ENCODE measurements at places on chromosomes 2 and 18.
A peak's percentile ranks its signal among the peaks of the same experiment; 100 is the strongest.

GRCh38 chr18:58768293-58768974 is 96.2 kb upstream of the ZNF532 start:
- DNase-seq: peak; percentile 78

DNA sequence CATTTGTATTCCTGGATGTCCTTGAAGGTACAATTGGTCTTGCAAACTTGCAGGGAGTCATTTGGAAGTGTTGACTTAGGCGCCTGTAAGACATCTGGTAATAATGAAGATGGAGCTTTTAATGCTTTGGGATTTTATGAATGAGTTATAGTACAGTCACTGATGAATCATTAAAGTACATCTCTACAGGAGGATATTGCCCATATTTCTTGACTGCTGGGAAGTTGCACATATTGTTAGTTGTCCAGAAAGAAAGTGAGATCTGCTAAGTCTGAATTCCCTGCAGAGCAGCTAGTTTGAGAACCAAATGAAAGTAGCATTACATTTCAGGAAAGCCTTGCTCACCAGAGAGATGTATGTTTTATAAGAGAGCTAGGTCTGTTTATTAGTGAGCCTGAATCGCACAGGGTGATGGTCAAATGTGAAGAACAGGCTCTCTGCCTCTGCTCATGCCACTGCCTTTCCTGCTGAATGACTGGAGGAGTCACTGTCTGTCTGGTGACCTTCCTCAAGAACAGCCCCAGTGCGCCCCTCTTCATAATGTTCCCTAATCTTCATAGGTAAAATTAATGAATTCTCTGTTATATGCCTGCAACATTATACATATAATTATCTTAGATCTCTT is 138.9 kb upstream of the KLHL14 start:
- DNase-seq: no peak

- DNase-seq: no peak
Measured at GRCh38 chr2:120434492-120435308, 88.8 kb downstream of the INHBB start.

GRCh38 chr2:183063083-183063482 is 15.5 kb upstream of the DUSP19 start:
- DNase-seq: no peak

GRCh38 chr2:190254063-190254850 is 65.4 kb downstream of the HIBCH start:
- no peak for DNase-seq

- no peak for DNase-seq
Measured at GRCh38 chr2:77566582-77566981, 44.4 kb upstream of the LRRTM4 start.

- DNase-seq: no peak
Measured at GRCh38 chr2:106363791-106364190, 104.4 kb downstream of the RGPD3 start.

DNA sequence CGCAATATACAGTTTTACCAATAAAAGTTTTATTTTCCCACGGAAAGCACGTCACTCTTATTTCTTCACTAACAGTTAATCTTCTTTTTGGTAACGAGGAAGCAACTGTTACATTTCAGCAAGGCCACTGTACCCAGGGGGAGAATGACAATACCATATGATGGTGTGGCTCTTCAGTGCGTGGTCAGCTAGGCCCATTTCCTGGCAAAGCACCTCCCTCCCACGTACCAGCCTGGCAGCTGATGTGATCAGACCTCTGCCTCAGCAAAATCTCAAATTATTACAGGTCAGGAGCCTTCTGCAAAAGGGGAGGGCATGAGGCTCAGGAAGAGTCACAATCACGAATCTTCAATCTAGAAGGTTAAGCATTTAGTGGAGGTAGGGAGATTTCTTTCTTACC is 55.4 kb downstream of the KLF7 start:
- DNase-seq: no peak

- DNase-seq: no peak
Measured at GRCh38 chr2:119943058-119943457, 69.8 kb upstream of the EPB41L5 start.

DNA sequence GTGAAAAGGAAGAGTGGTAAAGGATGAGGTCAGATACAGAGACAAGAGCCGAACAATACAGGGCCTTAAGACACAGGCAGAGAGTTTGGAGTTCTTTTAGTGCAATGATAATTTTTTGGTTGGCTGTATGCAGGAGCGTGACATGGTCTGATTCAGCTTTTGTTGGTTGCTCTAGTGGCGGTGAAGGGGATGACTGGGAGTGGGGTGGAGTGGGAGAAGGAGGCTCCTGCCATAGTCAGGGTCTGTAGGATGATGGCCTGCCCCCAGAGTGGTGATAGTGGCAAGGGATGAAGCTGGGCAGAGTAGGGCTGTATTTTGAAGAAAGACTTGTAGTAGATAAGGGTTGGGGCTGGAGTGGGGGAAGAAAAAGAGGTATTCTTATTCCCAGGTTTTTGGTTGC is 306.6 kb upstream of the VWC2L start:
- DNase-seq: no peak

DNA sequence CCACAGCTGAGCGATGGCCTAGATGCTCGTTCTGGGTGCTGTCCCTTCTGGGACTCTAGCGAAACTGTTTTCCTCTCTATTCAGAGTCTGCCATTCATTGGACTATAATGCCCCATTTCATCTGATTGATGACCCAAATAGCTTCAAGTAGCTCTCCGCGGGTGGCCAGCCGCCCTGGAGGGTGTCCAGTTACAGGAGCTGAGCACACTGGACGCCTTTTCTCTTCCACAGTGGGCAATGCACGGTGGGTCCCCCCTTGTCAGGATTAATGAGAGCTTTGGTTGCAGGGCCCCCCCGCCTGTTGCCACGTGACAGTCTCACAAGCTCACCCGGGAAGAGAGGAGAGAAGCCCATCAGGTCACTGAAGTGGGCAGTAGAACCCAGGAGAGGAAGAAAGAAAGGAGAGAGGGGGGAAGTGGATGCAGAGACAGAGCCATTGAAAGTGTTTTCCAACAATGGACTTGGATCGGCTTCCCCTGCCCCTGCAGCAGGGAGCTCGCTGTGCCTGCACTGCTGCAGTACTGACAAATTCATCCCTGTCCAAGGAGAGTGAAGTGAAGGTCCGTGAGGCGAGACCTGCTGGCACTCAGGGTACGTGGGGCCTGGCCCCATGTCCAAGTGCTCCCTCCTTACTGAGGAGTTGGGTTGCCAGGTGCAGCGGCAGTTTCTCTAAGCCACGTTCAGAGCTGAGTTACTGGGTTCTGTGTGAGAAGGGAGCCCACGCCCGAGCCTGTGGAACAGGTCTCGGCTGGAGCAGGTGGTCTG is 44.8 kb downstream of the DIPK1C start:
- no peak for DNase-seq

DNA sequence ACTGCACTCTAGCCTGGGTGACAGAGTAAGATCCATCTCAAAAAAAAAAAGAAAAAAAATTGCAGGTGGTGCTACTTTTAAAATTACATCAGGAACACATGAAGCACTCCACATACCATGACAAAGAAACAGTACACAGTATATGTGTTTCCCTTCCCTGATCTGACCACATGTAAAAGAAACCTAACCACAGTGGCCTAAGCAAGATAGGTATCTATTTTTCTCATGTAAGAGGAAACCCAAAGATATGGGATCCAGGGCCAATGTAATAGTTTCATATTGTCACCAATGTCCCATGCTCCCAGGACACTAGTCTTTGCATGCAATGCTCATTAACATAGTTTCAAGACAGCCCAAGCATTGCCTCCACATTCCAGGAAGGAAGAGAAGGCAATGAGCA is 99.9 kb downstream of the DYM start:
- no peak for DNase-seq

DNA sequence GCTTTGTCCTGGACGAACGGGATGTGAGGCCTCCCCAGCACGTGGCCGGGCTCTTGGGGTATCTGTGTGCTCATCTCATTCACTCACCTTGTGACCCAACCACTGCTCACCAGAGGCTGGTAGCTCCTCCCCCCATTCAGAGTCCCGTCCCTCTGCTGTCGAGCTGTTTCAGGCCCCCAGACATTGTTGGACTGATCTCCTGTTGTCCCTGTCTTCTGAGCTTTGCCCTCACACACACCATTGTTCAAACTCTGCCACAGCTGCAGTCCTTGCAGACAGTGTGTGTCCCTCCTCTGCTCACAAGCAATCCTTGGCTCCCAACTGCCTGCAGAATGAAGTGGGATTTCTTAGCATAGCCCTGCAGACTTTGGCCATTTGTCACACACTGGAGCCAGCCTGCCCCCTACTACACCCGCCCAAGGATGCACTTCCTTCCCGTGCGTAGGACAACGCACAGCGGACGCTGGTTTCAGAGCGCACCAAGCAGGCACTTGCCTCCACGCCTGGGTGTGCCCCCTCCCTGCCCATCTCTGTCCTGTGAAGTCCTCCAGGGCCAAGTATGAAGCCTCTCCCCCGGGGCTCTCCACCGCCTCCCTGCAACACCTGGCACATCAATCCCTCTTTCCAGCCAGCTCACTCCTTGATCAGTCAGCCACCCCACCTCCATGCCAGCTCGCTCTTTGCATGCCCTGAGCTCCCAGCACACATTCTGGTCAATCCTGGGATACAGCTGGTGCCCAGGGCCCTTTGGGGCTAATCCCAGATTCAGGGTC is 16.5 kb upstream of the PRLH start:
- DNase-seq: no peak

DNA sequence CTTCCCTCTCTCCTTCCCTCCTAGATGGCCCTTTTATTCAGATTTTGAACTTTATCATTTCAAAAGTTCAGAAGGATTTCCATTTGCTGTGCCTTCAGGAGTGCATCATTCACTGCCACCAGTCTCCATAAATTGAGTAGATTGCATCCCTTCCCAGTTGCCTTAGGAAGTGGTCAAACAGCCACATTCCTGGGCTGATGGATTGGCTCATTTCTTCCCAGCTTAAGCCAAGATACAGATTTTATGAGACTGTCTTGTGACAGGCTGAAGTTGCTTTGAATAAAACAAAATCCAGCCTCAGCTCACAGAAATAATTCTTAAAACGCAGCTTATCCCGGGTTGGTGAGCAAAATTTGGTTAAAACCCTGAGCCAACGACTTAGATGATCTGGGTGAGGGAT is 9.8 kb downstream of the NRP2 start:
- no peak for DNase-seq

DNA sequence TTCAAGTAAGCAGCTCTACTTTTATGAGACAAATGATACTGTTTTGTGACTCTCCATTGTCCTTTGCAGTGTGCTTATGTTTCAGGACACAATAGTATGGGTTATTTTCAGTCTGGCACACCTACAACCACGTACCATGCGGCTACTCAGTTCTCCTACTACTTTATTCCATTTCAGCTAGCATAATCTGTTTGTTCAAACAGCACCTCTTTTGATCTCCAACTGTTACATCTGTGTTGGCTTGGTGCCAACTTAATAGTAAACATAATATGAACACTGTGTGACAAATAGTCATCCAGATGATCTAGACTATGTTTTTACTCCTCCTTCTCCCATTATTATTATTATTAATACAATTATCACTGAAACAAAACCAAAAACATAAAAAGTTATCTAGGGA is 40.5 kb downstream of the MYO3B start:
- DNase-seq: no peak

- no peak for DNase-seq
Measured at GRCh38 chr18:71329114-71329513, 1040.3 kb downstream of the SOCS6 start.

DNA sequence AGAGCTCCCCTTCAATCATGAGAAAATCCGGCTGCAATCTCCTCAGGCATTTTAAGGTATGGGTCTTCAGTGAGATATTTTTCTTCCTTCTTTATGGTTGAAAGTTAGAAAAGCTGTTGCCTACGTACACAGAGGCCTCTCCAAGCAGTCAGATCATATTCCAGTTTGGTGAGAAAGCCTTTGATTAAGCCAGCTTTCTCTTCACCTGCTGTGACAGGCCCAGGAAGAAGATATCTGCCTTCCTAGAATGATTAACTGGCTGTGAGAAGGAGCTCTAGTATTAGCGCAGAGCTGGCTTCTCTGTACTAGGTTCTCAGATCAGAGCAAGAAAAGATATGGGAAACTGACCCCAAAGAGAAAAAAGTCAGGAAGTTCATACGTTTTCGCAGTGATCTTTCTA is 585.0 kb upstream of the CHAC2 start:
- no peak for DNase-seq

DNA sequence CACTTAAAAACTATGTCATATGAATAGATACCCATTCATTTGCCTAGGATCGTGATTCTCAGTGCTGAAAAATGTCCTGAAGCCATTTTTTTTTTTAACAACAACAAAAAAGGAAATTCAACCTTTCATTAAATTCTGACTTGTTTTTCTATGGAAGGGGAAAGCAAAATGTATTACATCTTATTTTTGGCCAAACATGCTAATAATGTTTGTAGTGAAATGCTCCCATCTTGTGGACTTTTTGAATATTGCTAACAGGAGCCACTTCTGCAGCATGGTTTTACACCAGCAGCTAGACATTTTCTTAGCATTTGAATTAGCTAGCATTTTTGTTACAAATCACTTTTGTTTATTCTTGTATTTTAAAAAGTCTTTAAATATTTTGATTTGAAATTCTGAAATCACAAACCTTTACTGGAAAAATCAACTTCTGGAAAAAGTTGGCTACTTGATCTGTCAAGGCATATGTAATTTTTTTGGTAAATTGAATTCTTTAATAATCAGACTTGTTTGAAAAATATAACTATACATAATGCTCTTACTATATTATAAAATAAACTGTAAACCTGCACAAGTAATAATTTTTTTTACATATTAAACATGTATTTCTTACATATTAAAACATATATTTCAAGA is 75.8 kb downstream of the KIDINS220 start:
- DNase-seq: no peak

Measured in activated CD4-positive, alpha-beta T cell treated with anti-CD3 and anti-CD28 coated beads, Interleukin-2, amount 50 U/mL, for 48 hours (primary cell).